ENCODE measurements at places on chromosomes 2 and 18. TPM values are rescaled to one million over a fixed set of nuclear protein-coding genes. Genes with fewer than 3 reads are reported as not detected.

The POTEI gene
- total RNA-seq: not detected

The ASNSD1 gene
- total RNA-seq: 76.8 TPM

The MYOM1 gene
- total RNA-seq: 9.0 TPM

The TMEM198 gene
- total RNA-seq: 1.7 TPM

The TM4SF20 gene
- total RNA-seq: not detected

The ST8SIA5 gene
- total RNA-seq: not detected

The CDKL4 gene
- 2.6 TPM for total RNA-seq

The FKBP1B gene
- 7.9 TPM for total RNA-seq

The CTAGE1 gene
- not detected for total RNA-seq

The EIF2AK3 gene
- total RNA-seq: 20.6 TPM

The CD302 gene
- 270 TPM for total RNA-seq

The WBP1 gene
- total RNA-seq: 41.6 TPM

The HOXD4 gene
- total RNA-seq: 6.7 TPM

The FOXI3 gene
- total RNA-seq: not detected

The AQP4 gene
- not detected for total RNA-seq

The ACTG2 gene
- 0.51 TPM for total RNA-seq
